Hematopoietic multipotent progenitor cell treated with erythropoietin and hydrocortisone succinate and interleukin-3 and kit ligand, for 4 days (in vitro differentiated cells): ENCODE measurements at places on chromosomes 12 and 14.

DNA sequence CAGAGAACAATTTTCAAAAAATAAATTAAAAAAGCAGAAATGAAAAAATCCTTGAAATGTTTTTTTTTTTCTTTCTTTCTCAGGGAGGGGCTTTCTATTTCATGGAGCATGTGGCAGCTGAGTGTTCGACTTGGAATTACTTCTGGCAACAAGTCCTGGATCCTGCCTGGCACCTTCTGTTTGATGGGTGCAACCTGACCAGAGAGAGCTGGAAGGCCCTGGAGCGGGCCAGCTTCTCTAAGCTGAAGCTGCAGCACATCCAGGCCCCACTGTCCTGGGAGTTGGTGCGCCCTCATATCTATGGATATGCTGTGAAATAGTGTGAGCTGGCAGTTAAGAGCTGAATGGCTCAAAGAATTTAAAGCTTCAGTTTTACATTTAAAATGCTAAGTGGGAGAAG, 22.5 kb upstream of the HIGD1C start:
- DNase-seq: no peak

- DNase-seq: peak; percentile 52
Observed at GRCh38 chr12:51591016-51591901, at the start of gene SCN8A. Gene SCN8A (plus strand): TSS chr12:51591233. CDS start chr12:51662818, 71,585 bp downstream.

DNA sequence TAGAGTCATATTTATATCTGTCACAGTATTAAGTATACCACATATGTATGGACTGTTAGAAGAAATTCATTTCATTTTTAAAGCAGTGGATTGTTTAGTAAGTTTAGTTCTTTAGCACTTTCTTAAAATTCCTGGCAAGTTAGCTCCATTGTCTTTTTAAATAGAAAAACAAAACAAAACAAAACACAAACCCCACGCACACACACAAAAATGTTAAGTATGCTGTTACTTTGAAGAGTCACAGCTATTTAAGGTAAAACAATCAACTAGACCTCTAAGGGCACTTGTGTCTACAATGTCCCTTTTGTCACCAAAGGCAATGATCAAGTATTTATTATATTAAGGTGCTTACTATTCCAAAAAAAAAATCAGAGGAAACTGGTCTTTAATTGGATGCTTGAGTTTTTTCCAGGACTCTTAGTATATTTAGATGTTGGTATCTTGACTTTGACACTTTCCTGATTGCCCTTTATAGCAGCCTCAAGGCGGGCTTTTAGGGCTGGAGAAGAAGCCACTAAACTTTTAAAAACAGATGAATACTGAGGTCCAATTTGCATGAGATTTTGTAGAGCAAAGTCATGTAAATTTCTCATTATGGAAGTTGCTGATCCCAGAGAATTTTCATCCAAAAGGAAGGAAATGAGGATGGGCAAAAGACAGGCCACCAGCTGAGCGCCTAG, 85.5 kb upstream of the HECTD1 start:
- DNase-seq: no peak

- DNase-seq: no peak
Observed at GRCh38 chr12:67716817-67717216, 68.3 kb downstream of the DYRK2 start.

DNA sequence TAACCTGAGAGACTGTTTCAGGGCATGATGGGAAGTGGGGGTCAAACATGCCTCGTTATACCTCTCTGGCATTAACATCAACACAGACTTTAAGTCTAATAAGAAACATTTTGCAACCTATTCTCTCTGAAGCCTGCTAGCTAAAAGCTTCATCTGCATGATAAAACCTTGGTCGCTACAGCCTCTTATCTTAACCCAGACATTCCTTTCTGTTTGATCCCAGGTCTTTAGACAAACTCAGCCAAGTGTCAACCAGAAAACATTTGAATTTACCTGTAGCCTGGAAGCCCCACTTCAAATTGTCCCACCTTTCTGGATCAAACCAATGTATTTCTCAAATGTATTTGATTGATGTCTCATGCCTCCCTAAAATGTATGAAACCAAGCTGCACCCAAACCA, 9.1 kb downstream of the PPP2R3C start:
- DNase-seq: no peak
